ENCODE measurements at places on chromosomes 1 and 21.
A peak's percentile ranks its signal among the peaks of the same experiment; 100 is the strongest.

DNA sequence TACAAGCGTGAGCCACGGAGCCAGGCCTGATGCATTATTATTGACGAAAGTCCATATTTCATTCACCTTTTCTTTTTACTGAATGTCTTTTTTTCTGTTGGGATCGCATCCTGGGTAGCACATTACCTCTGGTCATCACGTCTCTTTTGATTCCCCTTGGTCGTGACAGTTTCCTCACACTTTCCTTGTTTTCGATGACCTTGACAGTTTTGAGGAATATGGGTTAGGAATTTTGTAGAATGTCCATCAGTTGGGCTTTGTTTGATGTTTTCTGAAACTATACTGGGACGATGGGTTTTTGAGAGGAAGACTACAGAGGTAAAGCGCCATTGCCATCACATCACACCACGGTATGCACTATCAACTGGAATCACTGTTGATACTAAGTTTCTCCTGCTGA, 26.6 kb upstream of the GALNT2 start:
- no peak for DNase-seq

GRCh38 chr21:45979651-45980050, 1.9 kb upstream of the COL6A1 start:
- DNase-seq = no peak

DNA sequence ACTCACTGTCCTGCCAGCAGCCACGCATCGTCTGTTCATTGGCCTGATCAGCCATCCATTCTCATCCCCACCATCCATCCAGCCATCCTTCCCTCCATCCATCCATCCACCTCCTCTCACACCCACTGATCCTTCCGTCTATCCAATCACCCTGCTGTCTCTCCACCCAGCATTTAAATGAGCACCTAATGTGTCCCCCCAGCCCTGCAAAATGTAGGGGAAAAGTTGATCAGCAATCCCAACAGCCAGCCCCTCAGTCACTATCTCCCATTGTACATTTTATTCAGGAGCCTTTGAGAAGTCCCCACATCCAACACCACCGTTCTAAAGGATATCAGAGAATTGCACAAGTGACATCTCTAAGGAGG, 11.1 kb upstream of the DDOST start:
- no peak for DNase-seq

DNA sequence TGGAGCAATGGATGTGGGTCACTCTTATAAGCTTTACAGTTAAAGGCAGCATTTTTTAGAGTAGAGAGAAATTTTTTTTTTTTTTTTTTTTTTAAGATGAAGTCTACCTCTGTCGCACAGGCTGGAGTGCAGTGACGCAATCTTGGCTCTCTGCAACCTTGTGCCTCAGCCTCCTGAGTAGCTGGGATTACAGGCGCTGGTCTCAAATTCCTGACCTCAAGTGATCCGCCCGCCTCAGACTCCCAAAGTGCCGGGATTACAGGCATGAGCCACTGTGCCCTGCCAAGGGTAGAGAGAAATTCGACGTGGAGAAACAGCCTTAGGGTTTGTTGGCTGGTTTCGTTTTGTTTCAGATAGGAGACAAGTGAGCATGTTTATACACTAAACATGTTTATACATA, 594.2 kb upstream of the ADAMTS5 start:
- no peak for DNase-seq

DNA sequence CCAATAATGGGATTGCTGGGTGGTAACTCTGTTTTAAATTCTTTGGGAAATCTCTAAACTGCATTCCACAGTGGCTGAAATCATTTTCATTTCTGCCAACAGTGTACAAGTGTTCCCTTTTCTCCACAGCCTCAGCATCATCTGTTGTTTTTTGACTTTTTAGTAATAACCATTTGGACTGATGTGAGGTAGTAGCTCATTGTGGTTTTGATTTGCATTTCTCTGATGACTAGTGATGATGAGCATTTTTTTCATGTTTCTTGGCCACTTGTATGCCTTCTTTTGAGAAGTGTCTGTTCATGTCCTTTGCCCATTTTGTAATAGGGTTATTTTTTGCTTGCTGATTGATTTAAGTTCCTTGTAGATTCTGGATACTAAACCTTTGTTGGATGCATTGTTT, 131.9 kb upstream of the B3GALT2 start:
- DNase-seq = no peak

DNA sequence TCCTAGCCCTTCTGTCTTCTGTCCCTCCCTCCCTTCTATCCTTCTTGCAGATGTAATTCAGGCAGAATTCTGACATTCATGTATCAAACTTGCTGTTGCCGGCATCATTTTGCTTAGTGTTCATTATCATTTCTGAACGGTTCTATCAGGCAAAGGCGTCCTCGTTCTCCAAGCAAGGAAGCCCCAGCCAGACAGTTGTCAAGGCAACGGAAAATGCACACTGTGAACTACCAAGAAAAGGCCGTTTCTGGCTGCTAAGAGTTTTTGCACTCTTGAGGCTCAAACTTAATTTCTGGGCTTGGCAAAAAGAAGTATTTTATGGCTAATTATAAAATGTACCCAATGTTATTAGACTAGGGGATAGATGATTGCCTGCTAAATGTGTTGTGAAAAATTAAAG, 164.7 kb upstream of the KCNJ15 start:
- no peak for DNase-seq

DNA sequence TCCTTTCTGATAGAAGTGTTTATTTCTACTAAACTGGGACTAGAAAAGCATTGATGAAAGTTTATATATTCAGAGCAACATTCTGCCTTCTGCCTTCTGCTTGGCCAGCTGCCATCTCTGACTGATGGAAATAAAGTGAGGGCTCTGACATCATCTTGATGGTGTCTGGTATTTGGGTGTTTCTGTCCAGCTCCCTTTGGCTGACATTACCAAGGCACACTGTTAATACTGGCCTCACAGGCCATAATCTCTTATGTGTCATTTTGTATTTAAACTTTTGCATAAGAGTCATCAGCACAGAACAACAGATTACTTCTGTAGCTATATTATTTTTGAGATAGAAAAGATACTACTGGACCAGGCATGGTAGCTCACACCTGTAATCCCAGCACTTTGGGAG, 216.9 kb downstream of the RYR2 start:
- no peak for DNase-seq

DNA sequence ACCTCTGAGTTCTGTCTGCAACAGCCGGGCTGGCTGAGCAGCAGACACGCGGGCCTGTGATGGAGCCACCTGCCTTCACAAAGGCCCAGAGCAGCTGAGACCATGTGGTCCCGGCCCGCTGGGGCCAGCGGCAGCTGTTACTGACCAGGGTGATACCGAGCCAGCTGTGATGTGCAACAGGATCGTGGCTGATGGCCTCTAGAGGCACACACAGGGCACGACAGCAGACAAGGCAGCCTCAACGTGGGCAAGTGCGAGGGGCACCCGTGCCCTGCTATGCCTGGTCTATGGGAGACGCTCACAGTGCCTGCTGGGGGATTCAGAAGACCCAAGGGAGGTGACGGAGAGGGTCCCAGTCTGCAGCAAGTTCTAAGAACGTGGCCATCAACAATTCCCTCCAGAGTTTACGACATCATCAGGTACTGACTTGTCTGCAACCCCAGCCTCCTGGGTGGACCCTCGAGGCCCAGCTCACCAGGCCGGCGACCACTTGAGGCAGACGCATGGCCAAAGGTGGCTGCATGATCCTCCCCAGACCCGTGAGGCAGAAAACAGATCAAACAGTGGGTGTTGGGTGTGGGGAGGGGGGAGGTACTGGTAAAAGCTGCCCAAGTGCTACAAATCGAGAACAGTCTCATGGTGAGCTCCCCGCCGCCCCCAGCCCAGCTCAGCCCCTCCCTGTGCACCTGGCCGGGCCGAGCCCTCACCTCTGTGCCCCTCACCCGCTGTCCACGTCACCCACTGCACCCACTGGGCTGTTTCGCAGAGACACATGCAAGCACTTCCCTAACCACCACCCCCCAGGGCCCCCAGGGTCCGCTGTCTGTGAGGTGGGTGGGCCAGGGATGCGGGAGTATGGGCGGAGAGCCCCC, 6.0 kb downstream of the POFUT2 start:
- no peak for DNase-seq

DNA sequence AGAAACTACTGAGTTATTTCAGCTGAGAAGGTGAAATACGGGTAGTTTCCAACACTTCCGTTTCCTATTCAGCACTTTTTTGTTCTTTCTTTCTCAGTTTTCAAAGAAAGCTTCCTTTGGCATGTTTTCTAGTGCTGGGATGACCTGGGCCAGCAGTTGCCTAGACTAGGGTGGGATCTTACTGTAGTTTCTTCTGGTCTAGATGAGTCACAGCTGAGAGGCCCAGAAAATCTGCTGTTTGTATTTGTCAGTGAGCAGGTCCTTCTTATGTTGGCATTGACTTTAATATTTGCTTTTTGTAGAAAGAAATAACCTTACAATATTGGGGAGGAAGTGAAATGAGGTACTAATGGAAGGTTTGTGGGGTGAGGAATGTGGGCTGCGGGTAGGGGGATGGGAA, 22.2 kb downstream of the C1orf21 start:
- DNase-seq = no peak

- DNase-seq = no peak
Observed at GRCh38 chr1:243526180-243526579, 270.3 kb downstream of the SDCCAG8 start.

- DNase-seq = peak; percentile 22
Observed at GRCh38 chr1:181324797-181325616, 158.3 kb upstream of the CACNA1E start.

- no peak for DNase-seq
Observed at GRCh38 chr1:11967028-11967547, 13.2 kb upstream of the MFN2 start.

All from stimulated activated CD4-positive, alpha-beta T cell treated with anti-CD3 and anti-CD28 coated beads, TNF-alpha, amount 100 ng/mL, for 1 hour (primary cell).